ENCODE measurements at places on chromosomes 2 and 18. TPM values are rescaled to one million over a fixed set of nuclear protein-coding genes. Genes with fewer than 3 reads are reported as not detected.

DNA sequence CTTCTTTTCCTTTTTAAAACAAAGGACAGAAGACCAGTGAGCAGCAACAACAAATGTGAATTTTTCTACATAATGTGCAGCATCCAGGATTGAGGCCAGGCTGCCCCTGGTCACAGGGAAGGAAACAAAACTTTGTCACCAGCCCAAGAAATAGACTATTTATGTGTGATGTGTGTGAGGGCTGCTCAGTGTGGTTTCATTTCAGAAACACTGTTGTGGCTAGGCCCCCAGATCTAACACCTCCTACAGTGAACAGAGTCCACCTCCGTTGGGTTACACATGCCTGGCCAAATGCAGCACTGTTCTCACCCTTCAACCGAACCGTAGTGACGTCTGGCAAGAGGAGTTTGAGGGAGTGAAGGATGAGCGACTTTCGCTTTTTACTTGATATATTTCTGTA lies 146.3 kb upstream of the RIOK3 start:
- no peak for DNase-seq

GRCh38 chr2:159131914-159132281 lies 154.6 kb downstream of the WDSUB1 start:
- DNase-seq, result no peak

The CFAP65 gene
- polyA plus RNA-seq, result 0.61 TPM

- DNase-seq, result no peak
Measured at GRCh38 chr2:199988151-199988550, 32.8 kb downstream of the MAIP1 start.

The REG1B gene
- polyA plus RNA-seq, result not detected

GRCh38 chr2:32210767-32211408 lies 45.2 kb downstream of the SLC30A6 start:
- no peak for DNase-seq

The SCN2A gene
- polyA plus RNA-seq, result 3.2 TPM

- no peak for DNase-seq
Measured at GRCh38 chr2:83851066-83851465, 608.0 kb downstream of the SUCLG1 start.

GRCh38 chr2:9897331-9897737 lies 54.1 kb downstream of the TAF1B start:
- DNase-seq, result peak; percentile 56

All from brain (organoid and tissue), 16 donors.